Right lung (tissue), 10 donors: ENCODE measurements at places on chromosomes 1 and 21.
A peak's percentile ranks its signal among the peaks of the same experiment; 100 is the strongest.

GRCh38 chr1:87204921-87205320 is 123.8 kb upstream of the LMO4 start:
- DNase-seq: no peak

DNA sequence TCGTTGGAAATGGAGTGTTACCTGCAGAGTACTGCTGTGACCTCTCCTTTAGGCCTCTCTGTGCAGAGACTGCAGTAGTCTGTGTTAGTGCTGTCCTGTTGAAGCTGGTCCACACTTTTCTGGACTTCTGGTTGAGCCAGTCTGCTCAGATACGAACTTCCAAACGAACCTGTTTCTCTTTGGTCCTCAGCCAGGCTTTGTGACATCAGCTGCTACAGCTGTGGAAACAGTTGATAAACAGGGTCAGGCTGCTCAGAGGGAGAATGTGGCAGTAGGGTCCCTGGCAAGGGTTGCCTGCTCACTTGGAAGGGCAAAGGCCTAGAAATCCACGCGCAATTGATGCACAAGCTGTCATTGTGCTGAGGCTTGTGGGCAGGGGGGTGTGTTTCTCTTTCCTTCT is 98.8 kb downstream of the NOS1AP start:
- DNase-seq: peak; percentile 46

DNA sequence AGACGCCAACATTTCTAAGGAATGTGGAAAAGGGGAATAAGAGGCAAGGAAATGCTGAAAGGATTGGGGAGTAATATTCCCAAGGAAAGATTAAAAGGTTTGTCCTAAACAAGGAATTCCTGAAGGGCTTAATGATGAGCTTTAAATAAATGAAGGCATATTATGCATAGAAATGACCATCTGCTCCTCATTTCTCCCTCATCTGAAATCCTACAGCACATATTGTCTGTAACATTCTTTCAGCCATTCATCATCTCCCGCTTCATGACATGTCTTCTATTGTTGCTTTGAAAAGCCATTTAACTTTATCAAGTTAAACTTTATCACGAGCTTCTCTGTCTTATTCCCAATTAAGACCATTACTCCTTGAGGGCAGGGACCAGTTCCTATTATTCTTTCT is 608.7 kb upstream of the PLXNA2 start:
- DNase-seq: no peak

DNA sequence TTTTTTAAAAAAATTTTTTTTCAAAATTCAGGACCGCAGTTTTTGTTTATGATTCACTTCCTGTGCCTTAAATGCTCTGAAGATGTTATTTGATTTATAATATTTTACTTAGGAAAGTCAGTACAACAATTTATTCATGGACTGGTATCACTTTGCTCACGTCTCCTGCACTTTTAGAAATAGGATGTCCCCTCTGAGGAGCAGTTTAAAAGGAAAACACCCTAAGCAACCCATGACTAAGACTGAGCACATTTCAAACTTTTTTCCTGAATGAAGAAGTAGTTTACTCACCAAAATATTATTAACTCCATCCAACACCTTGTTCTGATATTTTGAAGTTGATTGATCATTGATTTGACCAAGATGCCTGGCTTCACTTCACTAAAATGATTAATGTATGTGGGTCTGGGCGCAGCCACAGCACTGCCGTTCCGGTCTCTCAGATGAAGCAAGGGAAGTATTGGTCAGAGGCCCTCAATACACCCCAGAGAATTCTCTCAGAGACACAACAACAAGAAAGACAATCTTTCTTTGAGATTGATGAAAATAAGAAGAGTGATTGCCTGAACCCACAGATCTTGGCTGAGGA is 223.9 kb downstream of the TGFB2 start:
- no peak for DNase-seq

- DNase-seq: no peak
Measured at GRCh38 chr21:37622755-37623154, 256.2 kb downstream of the DYRK1A start.

DNA sequence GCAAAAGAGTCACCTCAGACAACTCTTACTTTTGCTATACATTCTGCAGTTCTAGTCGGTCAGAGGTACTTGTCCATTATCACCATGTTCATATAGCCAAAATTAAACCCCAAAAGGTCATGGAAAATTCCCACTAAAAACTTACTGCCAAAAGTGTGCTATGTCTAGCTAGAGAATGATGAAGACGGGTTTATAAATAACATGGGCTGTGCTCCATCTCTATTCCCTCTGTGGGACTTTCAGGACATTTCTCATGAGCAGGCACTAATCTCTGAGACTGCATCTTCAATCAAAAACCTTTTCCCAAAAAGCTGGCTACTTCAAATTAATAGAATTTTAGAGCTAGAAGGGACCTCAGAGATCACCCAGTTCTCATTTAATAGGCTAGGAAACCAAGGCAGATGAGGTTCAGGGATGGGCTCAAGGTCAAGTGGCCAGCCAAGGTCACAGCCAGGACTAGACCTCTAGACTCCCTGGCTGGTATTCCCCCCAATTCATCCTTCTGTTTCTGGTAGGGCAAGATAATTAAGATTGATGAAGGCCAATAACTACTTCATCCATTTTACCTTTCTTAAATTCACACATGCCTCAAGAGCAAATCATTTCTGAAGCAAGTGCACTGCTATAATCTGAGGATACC is 21.0 kb upstream of the MOB3C start:
- no peak for DNase-seq

GRCh38 chr1:181087400-181087901 is 1.0 kb upstream of the IER5 start:
- DNase-seq: no peak

DNA sequence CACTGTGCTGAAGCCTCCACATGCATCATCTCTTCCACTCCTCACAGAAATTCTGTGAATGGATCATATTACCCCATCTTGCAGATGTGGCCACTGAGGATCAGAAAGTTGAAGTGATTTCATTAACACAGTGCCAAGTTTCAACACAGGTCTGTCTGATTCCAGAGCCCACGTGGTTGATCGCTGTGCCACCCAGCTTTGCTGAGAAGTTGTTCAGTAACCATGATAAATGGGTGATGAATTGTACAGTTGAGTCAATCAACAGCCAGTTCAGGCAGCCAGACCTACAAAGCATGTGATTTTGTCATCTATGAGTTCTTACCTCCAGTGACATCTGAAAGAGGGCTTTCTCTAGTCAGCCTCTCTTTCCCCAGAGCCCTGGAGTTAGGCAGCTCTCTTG is 61.8 kb upstream of the GRHL3 start:
- DNase-seq: no peak

DNA sequence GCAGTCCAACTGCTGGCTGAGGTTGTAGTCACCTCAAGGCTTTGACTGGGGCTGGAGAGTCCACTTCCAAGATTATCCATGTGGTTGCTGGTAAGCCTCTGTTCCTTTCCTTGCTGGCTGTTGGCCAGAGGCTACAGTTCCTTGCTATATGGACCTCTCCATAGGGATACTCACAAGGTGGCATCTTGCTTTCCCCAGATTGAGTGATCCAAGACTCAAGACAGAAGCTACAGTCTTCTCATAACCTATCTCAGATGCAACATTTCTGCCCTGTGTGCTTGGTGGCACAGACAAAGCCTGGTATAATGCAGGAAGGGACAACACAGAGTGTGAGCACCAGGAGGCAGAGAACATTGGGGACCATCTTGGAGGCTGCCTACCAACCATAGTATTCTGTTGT is 111.8 kb downstream of the FNBP1L start:
- no peak for DNase-seq

GRCh38 chr1:93692026-93692425 is 10.4 kb upstream of the BCAR3 start:
- DNase-seq: no peak

DNA sequence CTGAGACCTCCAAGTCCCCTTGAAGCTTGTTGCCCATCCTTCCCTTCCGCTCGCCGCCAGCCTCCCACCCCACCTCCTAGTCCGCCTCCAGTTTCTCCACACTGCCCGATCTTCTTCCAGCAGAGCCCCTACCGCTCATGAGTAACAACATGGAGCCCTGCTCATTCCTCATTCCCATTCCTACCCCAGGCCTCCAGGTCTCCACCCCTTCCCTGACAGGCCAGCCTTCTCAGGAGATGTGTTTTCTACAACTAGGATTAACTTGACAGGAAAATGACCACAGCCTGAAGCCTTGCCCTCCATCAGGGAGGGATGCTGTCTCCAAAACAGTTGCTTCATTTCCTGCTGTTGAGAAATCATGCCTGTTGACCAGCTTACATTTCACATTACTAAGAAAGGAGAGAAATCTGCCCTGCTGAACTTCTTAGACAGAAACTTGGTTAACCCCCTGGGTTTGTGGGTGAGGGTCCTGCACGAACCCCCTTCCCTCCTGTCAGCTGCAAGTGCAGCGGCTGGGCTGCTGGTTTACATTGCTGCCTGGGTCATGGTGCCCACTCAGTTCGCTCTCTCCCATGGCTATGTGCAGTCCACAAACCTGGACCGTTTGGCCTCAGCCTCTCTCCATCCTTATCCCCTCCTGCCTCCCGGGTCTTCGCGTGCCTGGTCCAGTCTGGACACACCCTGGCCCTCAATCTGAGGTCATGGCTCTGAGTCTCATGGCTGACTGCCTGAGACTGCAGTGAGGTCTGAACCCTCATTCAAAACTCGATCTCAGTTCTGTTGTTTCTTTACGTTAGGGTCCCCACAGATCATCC is 16.1 kb upstream of the CHI3L1 start:
- peak; percentile 80 for DNase-seq

DNA sequence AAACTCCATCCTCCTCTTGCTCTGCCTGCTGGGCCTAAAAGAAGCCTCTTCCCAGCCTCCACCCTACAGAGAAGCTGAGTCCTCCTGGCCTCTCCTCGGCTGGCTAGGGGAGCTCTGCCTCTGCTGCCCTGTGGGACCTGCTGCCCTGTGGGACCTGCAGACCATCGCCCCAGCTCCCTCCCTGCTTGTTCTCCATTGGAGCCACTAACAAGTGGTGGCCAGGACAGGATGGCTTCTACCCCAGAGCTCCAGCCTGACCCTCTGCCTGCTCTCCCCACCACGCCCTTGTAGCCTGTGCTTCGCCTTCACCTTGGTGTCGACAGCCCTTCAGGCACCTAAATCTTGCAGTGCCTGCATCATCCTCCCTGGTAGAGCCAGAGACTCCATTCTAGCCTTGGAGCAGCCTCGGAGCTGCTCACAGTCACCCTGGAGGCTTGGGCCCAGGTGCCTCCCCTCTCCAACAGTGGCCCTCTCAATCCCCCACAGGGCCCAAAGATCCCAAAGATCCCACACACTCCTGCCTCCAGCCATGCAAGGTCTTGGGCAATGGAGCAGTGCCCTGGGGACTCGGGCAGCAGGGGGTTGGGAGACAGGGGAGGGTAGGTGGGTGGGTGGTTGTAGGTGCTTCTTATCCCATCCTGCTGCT is 3.0 kb downstream of the EPS8L3 start:
- DNase-seq: no peak

GRCh38 chr1:7824701-7825100 is 28.2 kb downstream of the UTS2 start:
- DNase-seq: no peak

- DNase-seq: peak; percentile 20
Measured at GRCh38 chr1:28580722-28581530, 11.1 kb upstream of the RAB42 start.

- DNase-seq: no peak
Measured at GRCh38 chr1:4137621-4138415, 237.7 kb upstream of the C1orf174 start.

DNA sequence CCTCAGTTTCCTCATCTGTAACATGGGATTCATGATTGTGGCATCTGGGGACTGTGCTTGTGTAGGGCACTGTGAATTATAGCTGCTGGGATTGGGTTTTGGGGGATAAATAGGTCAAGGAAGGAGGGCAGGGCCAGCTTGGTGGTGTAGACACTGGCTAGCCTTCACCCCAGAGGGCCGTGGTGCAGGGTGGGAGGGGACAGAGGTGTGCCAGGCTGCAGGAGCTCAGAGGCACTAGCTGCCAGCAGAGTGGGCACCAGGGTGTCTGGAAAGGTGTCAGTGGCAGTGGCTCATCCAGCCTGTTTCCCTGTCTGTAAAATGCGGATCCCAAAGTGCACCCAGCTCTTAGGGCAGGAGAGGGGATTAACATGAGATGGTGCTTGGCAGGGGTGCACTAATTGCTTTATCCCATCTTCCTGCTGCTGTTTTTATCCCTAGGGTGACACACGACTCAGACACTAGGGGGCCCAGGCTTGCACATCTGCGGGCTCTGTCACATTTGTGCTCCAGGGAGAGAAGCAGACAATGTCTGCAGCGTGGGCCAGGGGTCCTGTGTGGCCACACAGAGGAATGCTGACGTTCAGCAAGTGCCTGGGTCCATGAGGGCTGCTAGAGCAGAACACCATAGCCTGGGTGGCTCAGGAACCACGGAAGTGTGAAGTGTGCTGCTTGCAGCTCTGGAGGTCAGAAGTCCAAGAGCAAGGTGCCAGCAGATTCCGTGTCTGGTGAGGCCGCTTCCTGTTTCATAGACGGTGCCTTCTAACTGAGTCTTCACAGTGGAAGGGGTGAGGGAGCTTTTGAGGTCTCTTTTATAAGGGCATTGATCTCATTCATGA is 19.3 kb downstream of the OBSCN start:
- DNase-seq: no peak

GRCh38 chr1:109792056-109792831 is 28.5 kb upstream of the EPS8L3 start:
- peak; percentile 91 for DNase-seq

- no peak for DNase-seq
Measured at GRCh38 chr1:1664941-1665814, 6.4 kb upstream of the CDK11B start.

DNA sequence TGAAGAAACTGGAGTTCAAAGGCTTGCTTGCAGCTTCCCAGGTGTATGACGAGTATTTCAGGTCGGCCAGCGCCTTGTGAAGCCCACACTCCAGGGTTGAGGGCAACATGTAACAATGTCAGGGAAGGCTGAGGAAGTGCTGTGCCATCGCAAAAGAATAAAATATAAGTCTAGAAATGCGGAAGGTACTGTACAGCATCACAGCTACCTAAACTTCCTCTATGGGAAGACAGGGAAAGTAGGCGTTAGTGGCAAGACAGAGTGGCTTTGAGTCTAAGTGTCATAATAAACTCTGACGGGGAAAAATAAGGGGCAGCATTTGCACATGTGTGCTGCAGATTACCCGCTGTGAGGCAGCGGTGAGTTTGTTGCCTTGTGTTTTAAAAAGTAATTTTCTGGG is 28.9 kb downstream of the DOP1B start:
- no peak for DNase-seq

- no peak for DNase-seq
Measured at GRCh38 chr1:19771350-19771749, 28.4 kb downstream of the TMCO4 start.

DNA sequence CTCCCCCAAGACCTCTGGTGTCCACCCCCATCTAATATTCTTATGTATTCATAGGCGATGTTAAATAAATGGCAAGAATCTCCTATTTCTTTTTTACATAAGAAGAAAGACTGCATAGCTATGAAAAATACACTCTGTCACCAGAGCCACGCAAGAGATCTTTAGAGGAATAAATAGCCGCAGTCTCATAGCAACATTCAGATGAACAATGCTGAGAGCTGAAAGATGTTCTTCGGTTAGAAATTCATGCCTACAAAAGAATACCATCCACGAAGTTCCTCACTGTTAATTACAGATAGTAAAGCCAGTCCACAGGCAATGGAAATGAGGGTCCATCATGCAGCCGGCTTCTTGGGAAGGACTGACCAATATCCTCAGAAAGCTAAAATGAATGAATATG is 76.0 kb upstream of the SOD1 start:
- no peak for DNase-seq

- no peak for DNase-seq
Measured at GRCh38 chr1:234500269-234500668, 21.3 kb upstream of the TARBP1 start.

- DNase-seq: peak; percentile 23
Measured at GRCh38 chr21:21028275-21028820, 30.1 kb downstream of the NCAM2 start.

- DNase-seq: no peak
Measured at GRCh38 chr21:34730756-34731445, 62.1 kb downstream of the CLIC6 start.

- no peak for DNase-seq
Measured at GRCh38 chr1:200245473-200245872, 164.4 kb downstream of the ZNF281 start.
